HEK293T (cell line): ENCODE measurements at places on chromosomes 6 and 20.

- no peak for DNase-seq
Observed at GRCh38 chr6:13695252-13695651, 16.4 kb downstream of the RANBP9 start.

GRCh38 chr20:43691928-43692524 lies 25.1 kb downstream of the MYBL2 start:
- DNase-seq, result peak; percentile 56

DNA sequence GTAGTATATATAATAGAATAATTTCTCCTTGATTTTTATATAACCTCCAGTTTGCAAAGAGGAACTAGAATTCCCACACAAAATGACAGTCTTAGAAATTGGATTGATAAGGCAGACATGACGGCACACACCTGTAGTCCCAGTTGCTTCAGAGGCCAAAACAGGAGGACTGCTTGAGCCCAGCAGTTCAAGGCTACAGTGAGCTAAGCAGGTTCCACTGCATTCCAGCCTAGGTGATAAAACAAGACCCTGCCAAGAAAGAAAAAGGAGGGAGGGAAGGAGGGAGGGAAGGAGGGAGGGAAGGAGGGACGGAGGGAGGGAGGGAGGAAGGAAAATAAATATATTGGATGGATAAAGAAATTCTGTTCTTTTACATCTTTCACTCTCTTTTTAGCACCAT lies 77.6 kb upstream of the SASH1 start:
- DNase-seq, result no peak

DNA sequence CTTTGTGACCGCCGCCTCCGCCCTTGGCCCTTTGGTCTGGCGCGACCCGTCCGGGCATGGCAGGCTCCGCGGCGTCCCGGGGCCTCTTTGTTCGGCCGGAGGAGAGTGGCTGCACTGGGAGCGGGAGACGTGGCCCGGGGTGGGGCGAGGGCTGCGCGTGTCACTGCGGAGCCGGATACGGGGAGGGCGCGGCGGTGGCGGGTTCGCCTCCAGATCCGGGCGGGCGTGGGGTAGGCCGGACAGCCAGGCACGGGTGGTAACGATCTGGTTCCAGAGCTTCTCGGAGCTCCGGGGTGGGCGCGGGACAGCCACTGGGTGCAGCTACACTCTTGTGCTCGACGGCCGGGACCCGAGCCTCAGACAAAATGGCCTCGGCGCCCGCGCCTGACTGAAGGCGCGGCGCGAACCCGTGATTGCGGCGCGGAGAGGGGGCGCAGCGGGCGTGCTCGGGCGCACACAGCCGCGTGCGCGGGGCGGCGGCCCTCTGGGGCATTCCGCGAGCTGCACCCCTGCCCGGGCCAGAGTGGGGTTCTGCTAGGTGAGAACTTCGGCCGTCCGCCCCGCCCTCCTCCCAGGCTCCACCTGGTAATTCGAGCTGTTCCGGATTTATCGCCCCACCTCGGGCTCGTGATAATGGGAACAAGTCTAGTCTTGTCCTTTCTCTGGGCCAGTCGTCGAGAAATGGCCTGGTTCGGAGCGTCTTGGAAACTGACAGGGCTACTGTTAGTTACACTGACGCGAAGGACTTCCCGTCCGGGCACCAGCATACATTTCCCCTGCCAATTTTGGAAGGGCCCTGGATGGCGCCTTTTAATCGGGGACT lies 1.0 kb downstream of the LOC128125822 start:
- peak; percentile 41 for DNase-seq

- no peak for DNase-seq
Observed at GRCh38 chr20:32772046-32772445, 9.9 kb downstream of the DNMT3B start.

DNA sequence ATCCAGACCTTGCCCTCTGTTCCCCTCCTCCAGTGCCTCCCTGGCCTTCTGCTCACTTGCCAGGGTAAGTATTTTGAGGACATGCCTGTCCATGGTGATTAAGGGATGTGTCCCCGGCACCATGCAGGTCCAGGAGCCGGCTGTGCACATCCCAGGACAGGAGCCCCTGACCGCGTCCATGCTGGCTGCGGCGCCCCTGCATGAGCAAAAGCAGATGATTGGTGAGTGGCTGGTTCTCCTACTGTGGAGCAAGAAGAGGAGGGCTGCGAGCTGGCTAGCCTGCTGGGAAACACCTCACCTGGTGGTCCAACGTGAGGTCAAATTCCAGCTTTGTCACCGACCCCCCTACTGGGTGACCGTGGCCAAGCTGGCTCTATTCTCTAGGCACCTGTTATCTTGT lies 23.7 kb downstream of the TOMM34 start:
- no peak for DNase-seq

DNA sequence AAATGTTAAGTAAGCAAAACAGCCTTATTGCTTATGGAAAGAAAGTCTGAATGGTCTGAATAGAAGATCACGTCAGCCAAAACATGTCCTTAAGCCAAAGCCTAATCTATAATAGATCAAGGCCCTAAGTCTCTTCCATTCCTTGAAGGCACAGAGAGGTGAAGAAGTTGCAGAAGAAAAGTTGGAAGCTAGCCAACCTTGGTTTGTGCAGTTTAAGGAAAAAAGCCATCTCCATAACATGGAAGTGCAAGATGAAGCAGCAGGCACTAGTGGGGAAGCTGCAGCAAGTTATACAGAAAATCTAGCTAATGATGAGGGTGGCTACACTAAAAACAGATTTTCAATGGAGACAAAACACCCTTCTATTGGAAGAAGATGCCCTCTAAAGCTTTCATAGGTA lies 29.1 kb downstream of the LRRN4 start:
- DNase-seq, result no peak

DNA sequence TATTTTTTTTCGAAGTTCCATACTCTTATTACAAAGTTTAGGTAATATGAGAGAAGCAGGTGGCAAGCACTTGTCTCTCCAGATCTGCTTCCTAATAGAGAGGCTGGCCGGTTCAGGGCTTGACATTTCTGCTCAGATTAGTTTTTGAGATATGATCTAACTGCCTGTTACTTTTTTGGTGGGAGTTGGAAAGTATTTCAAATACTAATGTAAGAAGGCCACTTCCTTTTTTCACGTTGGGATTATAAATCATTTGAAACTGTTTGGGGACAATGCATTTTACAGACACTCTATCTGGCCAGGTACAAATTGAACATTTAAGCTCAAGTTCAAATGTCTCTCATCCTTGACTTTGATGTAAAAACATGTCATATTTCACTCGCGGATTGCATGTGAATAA lies 222.1 kb upstream of the SULF2 start:
- DNase-seq, result no peak

GRCh38 chr6:80472271-80472670 lies 365.8 kb downstream of the BCKDHB start:
- DNase-seq, result no peak

DNA sequence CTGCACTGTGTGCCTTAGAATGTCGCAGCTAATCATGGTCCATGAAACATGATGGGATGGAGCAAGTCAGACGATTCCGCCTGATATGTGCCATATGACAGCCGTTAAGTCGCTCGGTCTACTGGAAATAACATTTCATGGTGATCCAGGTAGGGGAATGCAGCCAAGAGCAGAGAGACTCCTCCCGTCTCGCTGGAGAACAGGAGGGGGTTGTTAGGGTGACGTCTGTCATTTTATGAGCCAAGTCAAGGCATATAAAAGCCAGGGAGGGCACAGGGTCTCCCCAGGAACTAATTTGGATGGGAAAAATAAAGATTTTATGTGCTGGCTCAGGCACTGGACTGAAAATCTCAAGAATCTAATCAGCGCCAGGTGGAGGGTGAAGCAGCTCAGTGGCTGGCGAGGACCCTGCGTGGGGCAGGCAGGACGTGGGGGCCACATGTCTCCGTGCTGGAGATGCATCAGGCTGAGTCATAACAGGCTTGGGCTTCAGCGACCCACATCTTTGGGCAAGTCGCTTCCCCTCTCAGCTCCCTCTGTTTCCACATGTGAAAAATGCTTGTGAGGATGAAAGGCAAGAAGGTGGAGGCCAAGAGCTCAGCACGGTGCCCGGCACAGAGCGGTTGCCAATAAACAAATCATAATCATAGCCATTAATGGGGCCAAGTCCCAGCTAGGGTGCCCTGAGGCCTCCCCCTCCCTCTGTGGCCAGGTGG lies 234.6 kb downstream of the ANKRD60 start:
- DNase-seq, result no peak

DNA sequence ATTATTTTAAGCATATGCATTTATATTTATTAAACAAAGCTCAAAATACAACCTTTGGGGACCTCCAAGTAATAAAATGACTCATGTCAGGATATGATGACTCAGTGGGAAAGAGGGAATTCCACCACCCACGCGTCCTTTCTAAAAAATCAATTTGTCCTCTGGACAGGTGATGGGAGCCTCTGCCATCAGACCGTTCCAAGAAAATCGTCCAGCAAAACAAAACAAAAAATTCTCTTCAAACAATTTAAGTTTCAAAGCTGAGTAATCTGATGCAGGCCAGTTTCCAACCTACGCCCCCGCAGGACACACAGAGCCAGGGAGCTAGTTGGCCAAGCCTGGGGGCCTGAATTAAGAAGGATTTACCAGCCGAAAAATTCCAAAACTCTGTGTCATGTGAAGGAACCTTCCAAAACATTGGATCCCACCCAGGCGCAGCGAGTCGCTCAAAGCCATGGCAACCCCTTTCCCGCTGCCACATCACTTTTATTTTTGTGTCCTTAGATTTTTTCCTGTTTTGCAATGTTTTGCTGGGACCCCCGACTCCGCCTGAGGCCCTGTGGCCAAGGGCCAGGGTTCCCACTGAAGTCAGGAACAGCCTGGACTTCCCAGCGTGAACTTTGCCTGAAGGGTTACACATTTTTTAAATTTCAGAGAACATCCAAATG lies 95.3 kb downstream of the NFATC2 start:
- no peak for DNase-seq

DNA sequence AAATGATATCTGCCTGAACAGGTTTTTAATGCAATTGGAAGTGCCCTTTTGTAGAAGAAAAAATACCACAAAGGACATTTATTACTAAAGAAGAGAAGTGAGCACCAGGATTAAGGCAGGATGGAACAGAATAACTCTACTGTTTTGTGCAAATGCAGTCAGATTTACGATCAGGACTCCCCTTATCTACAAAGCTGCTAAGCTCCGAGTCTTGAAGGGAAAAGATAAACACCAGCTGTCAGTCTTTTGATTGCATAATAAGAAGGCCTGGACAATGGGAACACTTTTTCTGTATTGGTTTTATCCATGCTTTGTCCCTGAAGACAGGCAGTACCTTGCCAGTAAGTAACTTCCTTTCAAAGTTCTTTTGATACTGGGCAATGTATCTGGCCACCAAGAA lies 797.9 kb upstream of the SLC35B3 start:
- DNase-seq, result no peak

GRCh38 chr20:35619196-35620095 lies 3.8 kb downstream of the SPAG4 start:
- DNase-seq, result peak; percentile 75

- DNase-seq, result peak; percentile 34
Observed at GRCh38 chr20:57738484-57738883, 28.7 kb upstream of the PMEPA1 start.

DNA sequence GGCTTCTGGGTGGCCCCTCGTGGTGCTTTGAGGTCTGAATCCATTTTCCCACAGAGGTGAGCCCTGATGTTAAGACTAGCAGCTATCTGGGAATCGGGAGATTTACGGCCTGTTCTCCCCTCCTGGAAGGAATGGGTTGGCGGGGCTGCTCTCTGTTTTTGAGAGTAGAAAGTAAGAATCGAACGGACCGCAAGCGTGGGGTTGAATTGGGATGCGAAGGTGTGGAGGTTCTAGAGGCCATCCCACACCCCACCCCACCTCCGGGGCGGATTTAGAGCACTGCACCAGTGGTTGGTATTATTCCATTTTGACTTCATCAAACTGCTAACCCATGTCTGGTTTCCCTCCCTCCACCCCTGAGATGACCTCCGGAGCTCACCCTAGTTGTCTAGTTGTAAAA lies 11.5 kb downstream of the PYGB start:
- DNase-seq, result no peak

GRCh38 chr6:76706086-76706485 lies 633.6 kb upstream of the IMPG1 start:
- no peak for DNase-seq

DNA sequence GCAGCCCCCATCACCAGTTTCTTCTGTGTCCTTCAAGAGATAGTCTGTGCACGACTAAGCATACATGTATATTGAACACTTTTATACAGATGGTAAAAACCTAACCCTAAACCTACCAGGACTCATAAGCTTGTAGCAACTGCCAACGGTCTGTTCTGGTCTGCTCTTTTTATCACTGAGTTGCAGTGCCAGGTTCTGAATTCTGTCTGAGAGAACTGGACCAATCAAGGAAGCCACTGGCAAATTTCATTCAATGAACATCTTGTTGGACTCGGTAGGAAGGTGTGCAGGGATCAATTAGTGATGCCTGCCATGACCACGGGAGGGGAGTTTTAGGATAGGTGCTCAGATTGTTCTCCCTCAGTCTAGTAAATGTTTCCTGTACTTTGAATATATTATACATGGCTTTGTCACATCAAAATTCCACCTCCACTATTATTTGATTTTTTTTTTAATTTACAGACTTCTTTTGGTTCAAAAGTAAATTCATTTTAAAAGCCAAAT lies 146.8 kb downstream of the EYA2 start:
- DNase-seq, result no peak

DNA sequence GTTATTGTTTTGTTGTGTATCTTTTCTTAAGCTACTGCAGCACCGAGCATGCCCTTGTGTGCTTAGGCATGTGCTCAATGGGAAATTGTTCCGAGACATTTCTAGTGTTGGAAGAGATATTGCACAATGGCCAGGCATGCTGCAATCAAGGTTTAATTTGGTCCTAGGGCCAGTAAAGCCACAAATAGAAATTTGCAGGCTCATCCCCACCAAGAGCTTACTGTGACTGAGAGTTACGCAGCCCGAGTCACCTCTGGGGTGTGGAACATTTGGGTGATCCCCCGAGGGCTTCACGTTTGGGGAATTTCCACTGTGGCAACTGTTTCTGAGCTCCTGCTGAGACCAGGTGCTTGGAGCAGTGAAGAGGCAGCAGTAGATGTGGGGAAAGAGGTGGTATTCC lies 65.8 kb downstream of the ADTRP start:
- no peak for DNase-seq

GRCh38 chr6:99613705-99614429 lies 7.2 kb downstream of the PRDM13 start:
- peak; percentile 52 for DNase-seq
